ENCODE measurements at places on chromosomes 7 and 10. TPM values are rescaled to one million over a fixed set of nuclear protein-coding genes. Genes with fewer than 3 reads are reported as not detected.

DGKI gene
- 22.3 TPM for total RNA-seq

- no peak for DNase-seq
- no peaks in the 10 kb centered on the region for H3K36me3 ChIP-seq
- no peaks in the 10 kb centered on the region for H3K27me3 ChIP-seq
- H3K4me1 ChIP-seq: peaks cover 4% of the 10 kb centered on the region
- H3K27ac ChIP-seq: no peak overlapping the region
Measured at GRCh38 chr10:126369125-126369710, 19.1 kb downstream of the ADAM12 start.

DNA sequence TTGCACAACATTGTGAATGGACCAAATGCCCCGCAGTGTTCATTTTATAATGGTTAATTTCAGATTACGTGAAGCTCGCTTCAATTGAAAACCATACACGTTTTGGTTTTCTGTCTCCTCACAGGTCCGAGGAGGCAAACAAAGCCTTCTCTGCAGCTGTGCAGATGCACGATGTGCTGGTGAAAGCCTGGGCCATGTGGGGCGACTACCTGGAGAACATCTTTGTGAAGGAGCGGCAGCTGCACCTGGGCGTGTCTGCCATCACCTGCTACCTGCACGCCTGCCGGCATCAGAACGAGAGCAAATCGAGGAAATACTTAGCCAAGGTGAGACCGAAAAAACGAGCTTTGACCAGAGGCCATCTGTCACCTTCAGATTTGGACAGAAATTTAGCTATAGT lies 110.3 kb downstream of the TRRAP start:
- H3K36me3 ChIP-seq: peaks cover 81% of the 10 kb centered on the region
- no peak for DNase-seq
- no peaks in the 10 kb centered on the region for H3K27me3 ChIP-seq
- H3K4me3 ChIP-seq: no peak overlapping the region
- no peak overlapping the region for H3K27ac ChIP-seq

DNA sequence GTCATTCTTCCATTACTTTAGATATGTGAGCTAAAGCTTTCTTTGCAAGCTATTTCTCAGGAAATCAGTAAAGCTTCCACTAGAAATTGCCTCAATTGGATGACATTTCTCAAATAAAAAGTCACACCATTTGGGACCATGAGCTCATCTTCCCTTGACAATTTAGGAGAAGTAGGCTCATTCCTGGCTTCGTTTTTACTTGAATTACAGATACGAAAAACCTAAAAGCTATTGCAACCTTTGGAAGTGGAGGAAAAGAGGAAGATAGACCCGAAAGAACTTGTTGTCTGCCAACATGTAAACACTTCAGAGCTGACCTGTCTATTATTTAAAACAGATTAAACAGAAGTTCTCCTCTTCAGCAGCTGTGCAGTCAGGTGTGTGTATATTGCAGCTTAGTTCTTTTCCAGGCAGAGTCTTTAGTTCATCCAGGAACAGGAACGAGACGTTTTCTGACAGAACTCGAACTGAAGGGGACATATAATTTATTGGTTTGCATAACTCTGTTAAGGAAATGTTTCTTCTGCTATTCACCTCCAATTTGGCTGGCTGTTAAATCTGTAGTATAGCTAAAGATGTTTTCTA lies 43.1 kb upstream of the ST8SIA6 start:
- no peaks in the 10 kb centered on the region for H3K4me1 ChIP-seq
- H3K27ac ChIP-seq: no peak overlapping the region
- H3K36me3 ChIP-seq: no peaks in the 10 kb centered on the region
- no peak for DNase-seq
- no peaks in the 10 kb centered on the region for H3K27me3 ChIP-seq

TPST1 gene
- total RNA-seq: 18.1 TPM

TMUB1 gene
- total RNA-seq: 35.2 TPM

HOXA13 gene
- 0.14 TPM for total RNA-seq

HOXA6 gene
- not detected for total RNA-seq

SLC39A12 gene
- not detected for total RNA-seq

CSTF2T gene
- total RNA-seq: 24.6 TPM

GRCh38 chr10:103177123-103177522 lies 15.9 kb downstream of the NT5C2 start:
- H3K4me3 ChIP-seq: no peak overlapping the region
- DNase-seq: no peak
- H3K27ac ChIP-seq: no peak overlapping the region
- peaks cover 35% of the 10 kb centered on the region for H3K36me3 ChIP-seq
- H3K27me3 ChIP-seq: no peaks in the 10 kb centered on the region
- H3K4me1 ChIP-seq: peaks cover 50% of the 10 kb centered on the region

DNA sequence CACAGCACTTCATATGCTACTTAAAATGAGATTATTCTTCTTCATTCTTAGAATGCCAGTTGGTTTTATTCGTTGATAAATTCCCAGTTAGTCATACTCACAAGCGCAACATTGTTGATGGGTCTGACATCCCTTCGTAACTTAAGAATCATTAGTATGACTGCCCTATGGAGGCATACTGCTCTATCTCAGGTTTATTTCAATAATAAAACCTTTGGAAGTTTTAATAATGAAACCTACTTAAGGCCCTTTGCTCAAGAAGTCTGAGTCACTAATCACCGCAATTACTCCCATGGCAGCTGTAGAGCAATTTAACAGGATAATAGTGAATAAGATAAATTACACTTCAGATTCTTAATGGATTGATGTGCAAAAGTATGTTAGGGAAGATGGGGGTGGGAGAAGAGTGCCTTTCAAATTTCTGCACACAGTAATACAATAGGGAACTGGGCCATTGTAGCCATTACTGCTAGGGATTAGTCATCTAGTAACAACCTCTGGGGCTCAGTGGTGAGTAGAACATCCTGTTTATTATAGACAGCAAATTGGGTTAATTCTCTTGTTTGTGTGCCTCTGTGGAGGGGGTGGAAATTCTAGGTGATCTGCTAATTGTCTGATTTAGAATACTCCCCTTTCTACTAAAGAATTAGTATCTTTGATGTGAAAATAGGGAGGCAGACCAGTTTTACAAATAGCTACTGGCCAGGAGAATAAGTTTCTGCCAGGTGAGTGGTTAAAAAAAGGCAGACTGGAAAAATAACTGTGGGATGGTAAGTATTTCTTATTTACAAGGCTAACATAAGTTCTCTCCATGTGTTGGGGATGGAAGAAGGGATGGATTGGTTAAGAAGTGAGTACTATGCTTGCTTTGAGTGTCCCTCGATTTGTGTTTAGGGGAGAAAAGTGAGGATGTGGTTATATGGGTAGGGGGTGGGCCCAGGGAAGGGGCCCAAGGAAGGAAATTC lies 74.5 kb upstream of the VKORC1L1 start:
- H3K27me3 ChIP-seq: no peaks in the 10 kb centered on the region
- no peaks in the 10 kb centered on the region for H3K4me1 ChIP-seq
- H3K27ac ChIP-seq: no peak overlapping the region
- no peak overlapping the region for H3K4me3 ChIP-seq
- no peaks in the 10 kb centered on the region for H3K36me3 ChIP-seq

ZDHHC4 gene
- total RNA-seq: 35.3 TPM

DNA sequence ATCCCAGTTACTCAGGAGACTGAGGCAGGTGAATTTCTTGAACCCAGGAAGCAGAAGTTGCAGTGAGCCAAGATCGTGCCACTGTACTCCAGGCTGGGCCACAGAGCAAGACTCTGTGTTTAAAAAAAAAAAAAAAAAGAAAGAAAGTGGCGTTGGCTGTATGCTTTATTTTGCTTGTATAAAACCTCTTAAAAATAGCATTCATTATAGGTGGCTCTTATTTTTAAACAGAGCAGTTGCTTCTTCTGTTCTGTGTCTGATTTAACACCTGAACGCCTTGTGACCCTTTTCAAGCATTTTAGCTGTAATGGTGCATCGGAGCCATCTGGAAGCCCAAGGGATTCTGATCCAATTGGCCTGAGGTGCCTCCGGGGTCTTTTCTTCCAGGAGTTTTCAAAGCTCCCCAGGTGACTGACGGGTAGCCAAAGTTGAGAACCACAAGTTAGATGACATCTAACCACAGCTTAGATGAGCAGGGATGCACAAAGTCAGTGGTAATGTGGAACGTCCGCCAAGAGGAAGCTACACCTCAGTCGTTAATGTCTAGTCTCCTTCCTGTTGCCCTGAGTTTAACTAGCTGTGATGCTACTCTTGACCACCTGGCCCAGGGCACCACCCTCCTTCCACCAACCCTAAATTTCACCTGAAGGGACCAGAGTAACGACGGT lies 274.6 kb upstream of the KLF6 start:
- peaks cover 62% of the 10 kb centered on the region for H3K4me1 ChIP-seq
- H3K27me3 ChIP-seq: no peaks in the 10 kb centered on the region
- peak overlapping the region; percentile 85 for H3K27ac ChIP-seq
- DNase-seq: no peak
- no peaks in the 10 kb centered on the region for H3K36me3 ChIP-seq
- no peak overlapping the region for H3K4me3 ChIP-seq
